Lower lobe of right lung (tissue), 2 donors: ENCODE measurements at places on chromosomes 12 and 14. TPM values are rescaled to one million over a fixed set of nuclear protein-coding genes. Genes with fewer than 3 reads are reported as not detected.

DNA sequence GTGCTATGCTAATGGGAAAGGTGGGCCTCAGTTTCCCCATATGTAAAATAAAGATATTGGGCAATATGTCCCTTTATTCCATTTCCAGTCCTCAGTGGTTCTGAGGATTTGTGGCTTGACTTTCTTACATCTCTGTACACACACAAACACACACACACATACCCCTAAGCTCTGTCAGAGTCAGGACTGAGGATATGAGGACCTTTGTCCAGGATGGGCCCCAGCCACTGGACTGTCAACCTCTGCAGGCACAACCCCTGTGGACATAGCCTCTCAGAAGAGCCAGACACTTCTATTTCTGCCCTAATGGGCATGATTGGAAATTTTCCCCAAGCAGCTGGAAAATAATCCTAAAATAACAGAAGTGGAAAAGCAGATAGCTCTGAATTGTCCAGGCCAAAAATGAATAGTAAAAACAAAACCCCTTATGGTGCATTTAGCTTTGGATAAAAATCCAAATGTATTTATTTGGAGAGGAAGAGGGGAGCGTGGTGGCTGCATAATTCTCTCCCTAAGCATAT lies 50.2 kb downstream of the RIN3 start:
- no peak overlapping the region for H3K4me3 ChIP-seq
- H3K36me3 ChIP-seq, result peaks cover 36% of the 10 kb centered on the region
- H3K27ac ChIP-seq, result peak overlapping the region; percentile 54
- peaks cover 21% of the 10 kb centered on the region for H3K4me1 ChIP-seq
- no peak for DNase-seq
- H3K27me3 ChIP-seq, result no peaks in the 10 kb centered on the region

DNA sequence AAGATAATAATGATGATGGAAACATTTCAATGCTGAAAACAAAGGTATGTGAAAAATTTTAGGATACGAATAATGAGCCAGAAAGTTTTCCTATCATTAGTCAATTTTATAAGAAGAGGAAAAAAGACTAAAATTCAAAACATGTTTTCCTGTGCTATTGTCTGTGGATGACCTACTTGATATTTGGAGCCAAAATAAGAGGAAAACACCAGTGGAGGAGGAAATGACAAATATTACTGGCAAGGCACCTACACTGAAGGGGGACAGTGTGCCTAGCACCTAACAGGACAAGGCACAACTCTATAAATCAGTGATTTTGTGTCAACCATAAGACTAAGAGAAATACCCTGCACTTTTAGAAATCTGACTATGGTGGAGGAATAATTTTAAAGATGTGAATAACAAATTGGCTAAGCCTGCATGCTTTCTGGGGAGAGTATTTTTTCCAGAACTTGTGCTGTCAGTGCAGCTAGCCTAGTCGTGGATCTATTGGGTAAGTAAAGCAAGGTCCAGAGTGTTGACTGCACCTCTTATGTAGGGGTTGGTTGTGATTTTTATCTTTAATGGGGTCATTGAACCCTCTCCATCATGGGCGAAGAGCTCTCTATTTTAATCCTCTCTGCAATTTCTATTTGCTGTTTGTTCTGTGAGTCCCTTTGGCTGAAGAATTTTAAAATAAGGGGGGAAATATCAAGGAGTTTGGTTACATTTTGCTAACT lies 398.0 kb downstream of the TMTC2 start:
- H3K36me3 ChIP-seq, result no peaks in the 10 kb centered on the region
- no peaks in the 10 kb centered on the region for H3K27me3 ChIP-seq
- H3K27ac ChIP-seq, result no peak overlapping the region
- no peak for DNase-seq
- H3K4me3 ChIP-seq, result no peak overlapping the region
- no peaks in the 10 kb centered on the region for H3K4me1 ChIP-seq

- no peak for DNase-seq
- no peaks in the 10 kb centered on the region for H3K27me3 ChIP-seq
- peaks cover 11% of the 10 kb centered on the region for H3K4me1 ChIP-seq
Observed at GRCh38 chr12:12482959-12483358, 79.7 kb downstream of the DUSP16 start.

GRCh38 chr14:99564256-99564925 lies 39.6 kb downstream of the CCDC85C start:
- no peaks in the 10 kb centered on the region for H3K27me3 ChIP-seq
- DNase-seq, result no peak
- peaks cover 51% of the 10 kb centered on the region for H3K4me1 ChIP-seq
- H3K36me3 ChIP-seq, result no peaks in the 10 kb centered on the region
- H3K4me3 ChIP-seq, result no peak overlapping the region
- H3K27ac ChIP-seq, result peak overlapping the region; percentile 34

DNA sequence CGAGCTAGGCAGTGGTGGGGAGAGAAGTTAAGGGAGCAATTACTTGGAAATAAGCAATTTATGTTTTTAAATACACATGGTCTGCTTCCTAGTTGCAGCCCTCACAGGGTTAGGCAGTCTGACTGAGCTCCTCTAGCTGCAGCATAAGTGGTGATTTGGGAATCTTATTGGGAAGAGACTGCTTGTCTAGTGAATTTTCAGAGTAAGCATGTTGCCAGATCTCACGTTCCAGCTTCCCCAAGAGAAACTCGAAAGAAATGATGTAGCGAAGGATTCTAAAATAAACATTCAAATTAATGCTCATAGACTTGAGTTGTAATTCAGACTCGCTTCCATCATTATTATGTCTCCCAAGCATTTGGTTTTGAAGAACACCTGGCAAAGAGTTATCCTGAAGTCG lies 440.2 kb downstream of the ATP23 start:
- H3K4me3 ChIP-seq, result no peak overlapping the region
- no peaks in the 10 kb centered on the region for H3K36me3 ChIP-seq
- no peak for DNase-seq
- H3K27ac ChIP-seq, result no peak overlapping the region

- no peak overlapping the region for H3K4me3 ChIP-seq
- H3K4me1 ChIP-seq, result peaks cover 16% of the 10 kb centered on the region
- peak; percentile 94 for DNase-seq
- peaks cover 27% of the 10 kb centered on the region for H3K36me3 ChIP-seq
- no peaks in the 10 kb centered on the region for H3K27me3 ChIP-seq
Observed at GRCh38 chr12:56087220-56087619, 7.3 kb downstream of the ERBB3 start.

The CHPT1 gene
- 65.3 TPM for total RNA-seq

- no peak for DNase-seq
- no peaks in the 10 kb centered on the region for H3K36me3 ChIP-seq
- no peaks in the 10 kb centered on the region for H3K4me1 ChIP-seq
- H3K27ac ChIP-seq, result no peak overlapping the region
- no peak overlapping the region for H3K4me3 ChIP-seq
Observed at GRCh38 chr12:23703051-23703450, 246.4 kb downstream of the SOX5 start.

GRCh38 chr14:52265253-52265652 lies 2.2 kb upstream of the PTGDR start:
- DNase-seq, result no peak
- H3K36me3 ChIP-seq, result no peaks in the 10 kb centered on the region
- no peak overlapping the region for H3K27ac ChIP-seq
- H3K27me3 ChIP-seq, result peaks cover 26% of the 10 kb centered on the region
- H3K4me3 ChIP-seq, result no peak overlapping the region
- H3K4me1 ChIP-seq, result peaks cover 12% of the 10 kb centered on the region

The TSPAN8 gene
- total RNA-seq, result 15.3 TPM

The TIMELESS gene
- 10.6 TPM for total RNA-seq

The IL23A gene
- total RNA-seq, result 0.56 TPM

DNA sequence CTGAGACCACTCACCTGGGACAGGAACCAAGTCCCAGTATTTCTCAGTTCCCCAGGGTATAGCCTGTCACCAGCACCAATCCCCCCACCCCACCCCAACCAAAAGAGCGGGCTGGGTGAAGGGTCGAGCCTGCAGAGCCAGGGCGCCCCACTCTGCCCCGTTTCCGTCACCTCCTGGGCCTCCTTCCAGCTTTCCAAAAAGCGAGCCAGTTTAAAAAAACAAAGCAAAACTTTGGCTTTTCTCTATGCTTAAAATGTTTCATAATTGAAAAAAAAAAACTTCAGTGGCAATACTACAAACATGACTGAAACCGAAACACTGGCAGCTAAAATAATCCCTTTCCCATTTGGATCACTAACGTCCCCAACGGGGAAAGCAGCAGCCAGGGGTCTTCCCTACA lies 7.5 kb downstream of the CAMKK2 start:
- peaks cover 13% of the 10 kb centered on the region for H3K36me3 ChIP-seq
- peaks cover 55% of the 10 kb centered on the region for H3K4me1 ChIP-seq
- DNase-seq, result no peak
- H3K27ac ChIP-seq, result peak overlapping the region; percentile 31

DNA sequence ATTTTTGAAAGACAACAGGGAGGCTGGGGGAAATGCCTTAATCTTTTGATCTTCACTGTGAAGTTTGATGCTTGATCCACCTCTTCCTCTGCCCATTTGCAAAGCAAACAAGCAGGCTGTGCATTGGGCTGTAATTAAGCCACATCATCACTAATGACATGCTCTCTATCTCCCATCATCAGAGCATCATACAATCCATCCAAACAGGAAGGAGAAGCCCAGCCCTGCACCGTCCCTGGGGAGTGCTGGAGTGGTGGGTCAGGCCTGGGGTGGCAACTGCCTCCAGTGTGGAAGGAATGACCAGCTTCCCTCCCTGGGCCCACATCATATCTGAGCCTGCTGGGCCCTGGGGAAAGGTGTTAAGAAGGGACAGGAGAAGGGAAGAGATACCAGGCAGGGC lies 6.9 kb upstream of the KRT74 start:
- no peaks in the 10 kb centered on the region for H3K4me1 ChIP-seq
- H3K27me3 ChIP-seq, result peaks cover 15% of the 10 kb centered on the region
- H3K27ac ChIP-seq, result no peak overlapping the region
- no peaks in the 10 kb centered on the region for H3K36me3 ChIP-seq

DNA sequence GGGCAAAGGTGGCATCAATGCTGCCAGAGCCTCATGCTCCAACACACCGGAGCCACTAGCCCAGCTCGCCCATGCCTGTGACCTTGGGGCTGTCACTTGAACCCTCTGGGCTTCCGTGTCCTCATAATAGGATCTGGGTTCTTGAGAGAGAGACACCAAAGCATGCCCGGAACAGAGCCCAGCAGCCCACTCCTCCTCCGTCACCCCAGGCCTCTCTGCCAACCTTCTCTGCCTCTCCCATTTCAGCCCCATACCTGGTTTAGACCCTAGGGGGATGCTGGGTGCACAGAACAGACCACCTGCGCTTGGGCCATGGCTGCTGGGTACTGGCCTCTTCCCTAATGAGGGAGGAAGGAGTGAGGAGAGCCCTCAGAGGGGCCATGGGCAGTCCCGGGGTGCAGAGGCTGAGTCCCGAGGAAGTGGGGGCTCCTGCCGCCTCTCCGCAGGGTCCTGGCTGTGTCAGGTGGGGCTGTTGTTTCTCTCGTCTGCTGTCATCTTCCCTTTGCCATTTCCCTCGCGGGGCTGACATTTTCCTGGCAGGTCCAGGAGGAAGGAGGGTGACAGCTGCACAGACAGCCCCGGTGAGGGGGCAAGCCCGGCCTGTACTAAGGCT lies 172.4 kb upstream of the RTL1 start:
- peaks cover 6% of the 10 kb centered on the region for H3K4me1 ChIP-seq
- H3K27me3 ChIP-seq, result peaks cover 35% of the 10 kb centered on the region
- no peak for DNase-seq
- no peak overlapping the region for H3K4me3 ChIP-seq
- no peak overlapping the region for H3K27ac ChIP-seq
- no peaks in the 10 kb centered on the region for H3K36me3 ChIP-seq

The PTPN6 gene
- 209 TPM for total RNA-seq

The C12orf50 gene
- not detected for total RNA-seq
